Activated naive CD4-positive, alpha-beta T cell treated with anti-CD3 and anti-CD28 coated beads, Interleukin-2, amount 50 U/mL, for 16 hours (primary cell): ENCODE measurements at places on chromosomes 2 and 18.

DNA sequence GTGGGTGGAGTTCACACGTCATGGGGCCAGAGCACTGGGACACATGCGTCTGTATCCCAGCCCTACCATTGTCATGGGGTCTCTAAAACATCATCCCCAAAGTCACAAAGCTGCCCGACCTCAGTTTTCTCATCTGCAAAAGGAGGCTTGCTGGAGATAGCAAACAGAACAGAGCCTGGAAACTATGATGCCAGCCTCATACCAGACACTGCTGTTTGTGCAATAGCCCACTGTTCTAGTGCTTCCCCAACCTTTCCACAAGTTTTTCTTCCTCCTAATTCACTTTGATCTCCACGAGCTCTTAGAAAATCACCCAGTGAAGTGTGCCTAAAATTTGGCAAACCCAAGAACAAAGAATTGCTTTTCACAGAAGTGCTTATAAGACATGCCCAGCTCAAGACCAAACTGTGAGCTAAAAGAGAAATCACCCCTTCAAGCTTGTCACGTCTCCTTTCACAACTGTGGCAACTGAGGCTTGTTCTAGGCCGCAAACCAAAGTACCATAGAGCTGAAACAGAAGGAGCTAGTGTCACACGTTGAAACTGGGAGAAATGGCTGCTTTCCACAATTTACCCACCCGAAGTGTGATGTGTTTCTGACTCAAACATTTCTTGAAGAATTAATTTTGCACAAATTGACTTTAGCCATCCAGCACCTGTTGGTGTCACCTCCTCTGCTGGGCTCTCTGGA lies 162.7 kb upstream of the ID2 start:
- no peak for DNase-seq

GRCh38 chr2:98463551-98463971 lies 18.9 kb downstream of the INPP4A start:
- DNase-seq = no peak

DNA sequence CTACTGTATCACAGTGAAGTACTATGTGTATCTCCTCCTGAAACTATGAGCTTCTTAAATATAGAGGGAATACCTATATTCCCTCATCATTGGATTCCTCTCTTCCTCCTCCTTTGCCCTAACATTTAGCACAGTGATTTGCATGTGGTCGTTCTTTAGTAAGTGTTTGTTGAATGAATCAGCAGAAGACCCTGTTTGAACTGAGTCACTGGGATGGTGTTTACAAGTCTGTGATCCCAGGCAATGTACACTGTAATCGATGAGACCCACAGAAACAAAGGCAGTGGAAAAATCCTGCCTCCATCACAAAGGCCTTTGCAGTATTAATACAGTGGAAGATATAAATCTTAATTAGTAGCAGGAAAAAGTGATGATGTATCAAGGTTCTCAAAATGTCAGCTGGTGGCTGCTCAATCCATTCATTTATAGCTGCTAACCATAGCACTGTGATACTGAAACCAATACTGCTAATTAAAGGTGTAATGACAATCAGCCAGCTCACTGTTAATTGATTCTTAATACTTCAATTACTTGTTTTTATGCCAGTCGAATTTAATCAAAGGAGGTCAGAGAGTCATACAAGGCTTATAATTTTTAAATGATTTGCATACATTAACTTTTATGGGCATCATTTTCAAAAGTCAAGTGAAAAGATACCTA lies 20.8 kb upstream of the MYO3B start:
- DNase-seq = no peak

DNA sequence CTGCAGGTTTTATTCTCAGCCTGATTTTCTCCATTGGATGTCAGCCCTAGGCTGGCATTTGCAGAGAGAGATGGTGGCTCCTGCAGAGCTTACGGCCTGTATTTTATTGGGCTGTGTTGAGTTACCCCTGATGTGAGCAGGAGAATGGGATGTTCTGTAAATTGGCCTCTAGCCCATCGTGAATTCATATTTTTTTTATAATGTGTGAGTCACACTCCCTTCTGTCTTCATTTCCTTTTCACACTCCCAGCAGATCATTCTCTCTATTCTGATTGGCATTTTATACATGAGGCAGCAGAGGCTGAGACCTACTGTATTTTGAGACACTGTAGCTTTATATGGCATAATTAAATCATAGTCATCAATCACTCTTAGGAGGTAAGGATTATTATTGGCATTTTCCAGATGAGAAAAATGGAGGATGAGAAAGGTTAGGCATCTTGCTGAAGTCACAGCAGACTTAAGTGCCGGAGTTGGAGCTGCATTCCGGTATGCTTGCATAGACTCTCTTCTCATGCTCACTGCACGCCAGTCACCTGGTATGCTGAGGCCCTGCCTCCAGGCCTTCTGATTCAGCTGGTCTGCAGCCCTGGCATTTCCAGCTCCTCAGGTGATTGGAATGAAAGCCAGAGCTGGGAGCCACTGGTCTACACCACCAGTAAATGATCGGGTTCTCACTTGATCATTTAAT lies 142.4 kb downstream of the NEDD4L start:
- no peak for DNase-seq

DNA sequence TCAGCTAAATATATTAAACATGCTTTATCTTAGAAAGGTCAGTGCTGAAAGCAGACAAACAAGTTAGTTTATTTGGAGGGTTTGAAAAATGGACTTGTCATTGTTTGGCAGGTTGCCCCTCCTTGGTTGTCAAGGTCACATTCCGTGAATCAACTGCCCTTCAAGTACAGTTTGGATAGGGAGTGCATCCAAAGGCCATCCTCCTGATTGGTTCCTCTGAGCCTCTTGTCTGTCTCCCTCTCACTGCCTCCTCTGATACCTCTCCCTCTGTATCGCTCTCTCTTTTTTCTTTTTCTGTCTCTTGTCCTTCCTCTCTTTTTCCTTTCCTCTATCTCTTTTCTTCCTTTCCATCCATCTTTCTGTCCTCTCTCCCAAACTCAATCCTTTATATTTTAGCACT lies 5.4 kb downstream of the ITGAV start:
- DNase-seq = no peak
